ENCODE measurements at places on chromosomes 16 and 17.

GRCh38 chr17:38632334-38632733 is 26.6 kb upstream of the SRCIN1 start:
- DNase-seq = no peak

DNA sequence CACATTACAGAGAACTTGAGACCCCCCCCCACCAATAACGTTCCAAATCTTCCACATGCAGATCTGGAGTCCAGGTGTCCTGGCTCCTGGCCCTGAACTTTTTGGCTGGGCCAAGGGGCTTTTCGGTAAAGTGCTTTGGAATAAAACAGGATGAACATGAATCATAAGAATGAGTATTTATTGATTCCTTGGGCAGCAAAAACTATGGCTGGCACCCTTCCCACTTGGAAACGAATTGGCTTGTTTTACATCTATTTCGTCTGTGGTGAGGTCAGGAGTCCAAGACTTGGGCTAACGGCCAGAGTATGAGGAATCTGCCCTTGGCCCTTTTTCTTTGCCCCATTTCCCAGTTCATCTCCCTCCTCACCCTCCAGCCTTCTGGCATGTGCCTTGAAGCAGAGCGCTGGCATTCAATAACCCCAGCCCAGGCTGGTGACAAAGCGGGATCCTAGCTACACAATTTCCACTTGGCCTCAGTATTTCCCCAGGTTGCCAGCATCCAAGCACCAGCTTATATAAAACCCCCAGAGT is 4.1 kb upstream of the UBTF start:
- DNase-seq = no peak

- no peak for DNase-seq
Measured at GRCh38 chr17:80869481-80870145, 122.0 kb upstream of the CHMP6 start.

DNA sequence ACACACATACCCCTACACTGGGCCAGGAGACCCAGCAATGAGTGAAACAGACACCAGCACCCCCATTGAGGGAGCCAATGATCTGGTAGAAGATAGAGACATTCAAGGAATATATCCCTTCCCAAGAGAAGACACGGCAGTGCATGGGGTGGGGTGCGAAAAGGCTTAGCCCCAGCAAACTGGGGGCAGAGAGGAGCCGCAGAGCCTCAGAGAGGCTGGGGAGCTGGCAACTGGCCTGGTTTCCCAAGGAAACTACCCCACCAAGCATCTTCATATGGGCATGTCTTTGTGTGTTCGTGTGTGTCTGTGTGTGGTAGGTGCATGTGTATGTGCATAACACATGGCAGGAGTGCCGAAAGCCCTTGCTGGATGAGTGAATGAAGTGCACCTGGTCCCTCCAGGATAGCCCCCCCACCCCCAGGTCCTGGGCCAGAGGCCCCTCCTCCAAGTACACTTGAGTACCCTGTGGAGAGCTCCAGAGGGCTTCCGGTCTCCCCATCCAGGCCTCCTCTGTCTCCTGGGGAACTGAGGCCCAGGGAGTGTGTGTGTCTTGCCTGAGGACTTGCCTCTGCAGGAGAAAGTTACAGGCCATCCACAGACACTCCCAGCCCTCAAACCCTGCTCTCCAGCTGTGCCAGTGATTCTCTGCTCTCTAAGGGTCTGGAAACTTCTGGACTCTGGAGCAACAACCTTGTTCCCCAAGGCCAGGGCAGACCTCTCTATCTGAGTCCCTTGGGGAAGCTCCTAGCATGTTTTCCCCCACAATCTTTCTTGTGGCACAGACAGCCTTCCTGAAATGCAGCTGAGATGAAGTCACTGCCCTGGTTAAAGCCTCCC is 15.9 kb downstream of the TBX2 start:
- no peak for DNase-seq

DNA sequence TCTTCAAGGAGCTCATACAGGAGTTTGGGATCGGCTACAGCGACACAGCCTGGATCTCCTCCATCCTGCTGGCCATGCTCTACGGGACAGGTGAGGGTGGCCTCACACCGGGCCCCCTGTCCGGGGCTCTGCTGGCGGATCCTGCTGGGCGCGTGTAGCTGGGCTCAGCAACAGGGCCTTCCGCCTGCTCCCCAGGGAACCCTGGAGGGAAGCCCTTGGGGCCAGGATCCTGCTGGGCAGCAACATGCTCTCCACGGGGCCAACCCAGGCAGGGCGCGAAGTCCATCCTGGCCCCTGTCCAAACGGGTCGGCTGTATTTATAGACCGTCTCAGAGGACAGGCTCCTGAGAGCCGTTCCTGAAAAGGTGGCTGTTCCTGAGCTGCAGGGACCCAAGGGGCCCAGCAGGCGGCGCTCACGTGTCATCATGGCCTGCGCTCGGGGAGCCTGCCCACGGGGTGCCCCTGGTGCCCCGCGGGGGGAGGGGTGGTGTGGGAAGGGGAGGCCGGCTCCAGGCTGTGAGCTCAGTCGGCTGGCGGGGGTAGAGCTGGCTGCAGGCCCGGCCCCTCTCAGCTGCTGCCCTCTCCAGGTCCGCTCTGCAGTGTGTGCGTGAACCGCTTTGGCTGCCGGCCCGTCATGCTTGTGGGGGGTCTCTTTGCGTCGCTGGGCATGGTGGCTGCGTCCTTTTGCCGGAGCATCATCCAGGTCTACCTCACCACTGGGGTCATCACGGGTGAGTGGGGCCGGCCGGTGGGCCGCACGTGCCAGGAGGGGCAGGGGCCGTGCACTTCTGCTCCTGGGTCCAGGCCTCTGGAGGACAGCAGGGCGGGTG is 7.5 kb downstream of the SLC16A3 start:
- DNase-seq = peak; percentile 59

DNA sequence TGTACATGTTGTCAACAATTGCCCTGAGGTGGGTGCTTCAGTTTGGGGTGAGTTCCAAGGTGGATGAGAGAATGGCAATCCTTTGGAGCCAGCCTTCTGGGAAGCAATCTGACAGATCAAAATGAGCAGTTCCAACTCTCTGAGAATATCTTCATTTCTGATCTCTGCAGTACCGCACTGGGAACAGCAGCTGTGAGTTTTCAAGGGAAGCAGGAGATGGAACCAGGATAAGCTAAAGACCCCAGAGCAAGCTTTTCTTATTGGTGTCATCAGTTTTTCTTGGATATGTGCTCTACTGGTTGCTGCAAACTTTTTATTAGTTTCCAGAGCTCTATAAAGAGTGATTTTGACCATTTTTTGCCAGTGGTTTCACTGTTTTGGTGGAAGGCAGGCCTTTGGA is 94.7 kb downstream of the KCNJ12 start:
- no peak for DNase-seq

GRCh38 chr16:85634747-85635544 is 21.8 kb downstream of the GSE1 start:
- no peak for DNase-seq

DNA sequence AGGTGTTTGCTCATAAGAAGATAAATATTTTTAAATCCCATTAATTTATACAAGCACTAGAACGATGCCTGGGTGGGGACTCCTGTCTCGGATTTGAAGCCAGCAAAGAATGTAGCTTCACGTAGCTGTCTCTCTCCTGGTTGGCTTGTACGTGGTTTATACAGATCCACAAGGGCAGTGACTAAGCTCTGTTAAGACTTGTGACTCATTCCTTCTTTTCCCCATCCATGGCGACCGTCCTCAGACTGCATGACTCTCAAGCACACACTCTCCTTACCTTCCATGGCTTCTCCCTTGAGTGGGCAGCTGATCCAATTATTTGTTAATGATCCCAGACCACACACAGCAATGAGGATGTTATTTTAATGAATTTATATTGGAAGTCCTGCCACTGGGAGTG is 679.7 kb upstream of the SOX9 start:
- DNase-seq = no peak

DNA sequence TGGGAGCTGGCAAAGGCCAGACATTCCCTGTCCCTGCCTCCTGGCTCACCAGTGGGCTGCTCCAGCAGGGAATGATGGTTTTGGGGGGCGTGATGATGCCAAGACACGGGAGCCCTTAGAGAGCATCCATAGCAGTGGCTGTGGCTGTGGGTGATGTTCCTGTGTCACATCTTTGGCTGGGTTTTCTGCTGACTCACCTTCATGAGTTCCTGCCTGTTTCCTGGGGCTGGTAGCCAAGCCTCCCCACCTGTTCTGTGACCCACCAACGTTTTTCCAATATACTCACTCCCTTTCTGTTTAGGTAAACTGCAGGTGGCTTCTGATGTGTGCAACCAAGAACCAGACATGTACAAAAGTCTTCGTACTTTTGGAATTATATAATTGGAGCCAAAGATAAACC is 16.5 kb upstream of the NF1 start:
- no peak for DNase-seq

DNA sequence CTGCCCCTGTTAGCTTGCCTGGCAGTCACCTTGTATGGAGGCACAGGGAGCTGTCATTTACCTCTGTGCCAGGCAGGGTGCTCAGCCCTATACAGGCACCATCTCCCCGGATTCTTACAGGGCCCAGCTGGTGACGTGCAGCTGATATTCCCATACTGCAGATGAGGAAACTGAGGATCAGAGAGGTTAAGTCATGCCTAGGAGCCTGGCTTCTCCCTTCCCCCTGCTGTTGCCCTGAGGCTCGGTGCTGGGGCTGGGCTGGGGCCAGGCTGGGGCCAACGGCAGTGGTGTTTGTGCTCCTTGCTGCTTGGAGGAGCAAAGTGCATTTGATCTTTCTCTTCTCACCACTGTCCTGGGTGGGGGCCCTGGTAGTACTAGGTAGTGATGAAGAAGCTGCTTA is 54.7 kb upstream of the IL34 start:
- no peak for DNase-seq

GRCh38 chr16:85555719-85556455 is 57.2 kb upstream of the GSE1 start:
- peak; percentile 18 for DNase-seq

- DNase-seq = no peak
Measured at GRCh38 chr17:78724544-78724943, 57.5 kb downstream of the CYTH1 start.

GRCh38 chr16:75083813-75084212 is 32.8 kb downstream of the LDHD start:
- no peak for DNase-seq

- no peak for DNase-seq
Measured at GRCh38 chr17:76911299-76912017, 43.3 kb downstream of the MGAT5B start.

- DNase-seq = no peak
Measured at GRCh38 chr17:80367503-80367902, 47.5 kb upstream of the ENDOV start.

DNA sequence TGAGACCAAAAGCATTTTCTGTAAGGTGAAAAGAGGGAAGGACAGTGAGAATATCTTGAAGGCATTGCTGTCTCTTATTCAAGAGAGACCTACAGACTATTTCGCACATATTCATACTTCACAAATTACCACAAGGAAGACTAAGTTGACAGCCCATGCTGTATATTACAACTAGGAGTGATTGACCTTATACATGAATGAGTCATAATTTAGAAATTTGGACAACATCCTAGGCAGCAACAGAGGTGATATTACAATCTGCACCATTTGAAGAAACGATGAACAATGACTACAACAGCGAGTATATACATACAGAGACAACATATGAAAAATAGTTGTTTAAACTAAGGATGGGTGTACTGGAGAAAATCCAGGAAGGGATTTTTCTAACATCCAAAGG is 971.7 kb downstream of the CDH11 start:
- DNase-seq = no peak

DNA sequence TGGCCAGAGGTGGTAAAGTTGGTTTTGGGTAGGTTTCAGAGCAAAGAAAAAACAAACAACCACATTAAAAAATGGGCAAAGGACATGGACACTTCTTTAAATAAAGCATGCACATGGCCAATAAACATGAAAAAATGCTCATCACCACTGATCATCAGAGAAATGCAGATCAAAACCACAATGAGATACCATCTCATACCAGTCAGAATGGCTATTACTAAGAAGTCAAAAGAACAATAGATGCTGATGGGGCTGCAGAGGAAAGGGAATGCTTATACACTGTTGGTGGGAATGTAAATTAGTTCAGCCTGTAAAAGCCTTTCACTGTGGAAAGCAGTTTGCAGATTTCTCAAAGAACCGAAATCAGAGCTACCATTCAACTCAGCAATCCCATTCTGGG is 598.4 kb upstream of the SOX9 start:
- no peak for DNase-seq

- DNase-seq = no peak
Measured at GRCh38 chr16:57137043-57137442, 44.7 kb downstream of the CPNE2 start.

GRCh38 chr17:66088173-66088572 is 103.8 kb downstream of the CEP112 start:
- DNase-seq = no peak

- DNase-seq = no peak
Measured at GRCh38 chr16:17784073-17784472, 313.3 kb upstream of the XYLT1 start.

DNA sequence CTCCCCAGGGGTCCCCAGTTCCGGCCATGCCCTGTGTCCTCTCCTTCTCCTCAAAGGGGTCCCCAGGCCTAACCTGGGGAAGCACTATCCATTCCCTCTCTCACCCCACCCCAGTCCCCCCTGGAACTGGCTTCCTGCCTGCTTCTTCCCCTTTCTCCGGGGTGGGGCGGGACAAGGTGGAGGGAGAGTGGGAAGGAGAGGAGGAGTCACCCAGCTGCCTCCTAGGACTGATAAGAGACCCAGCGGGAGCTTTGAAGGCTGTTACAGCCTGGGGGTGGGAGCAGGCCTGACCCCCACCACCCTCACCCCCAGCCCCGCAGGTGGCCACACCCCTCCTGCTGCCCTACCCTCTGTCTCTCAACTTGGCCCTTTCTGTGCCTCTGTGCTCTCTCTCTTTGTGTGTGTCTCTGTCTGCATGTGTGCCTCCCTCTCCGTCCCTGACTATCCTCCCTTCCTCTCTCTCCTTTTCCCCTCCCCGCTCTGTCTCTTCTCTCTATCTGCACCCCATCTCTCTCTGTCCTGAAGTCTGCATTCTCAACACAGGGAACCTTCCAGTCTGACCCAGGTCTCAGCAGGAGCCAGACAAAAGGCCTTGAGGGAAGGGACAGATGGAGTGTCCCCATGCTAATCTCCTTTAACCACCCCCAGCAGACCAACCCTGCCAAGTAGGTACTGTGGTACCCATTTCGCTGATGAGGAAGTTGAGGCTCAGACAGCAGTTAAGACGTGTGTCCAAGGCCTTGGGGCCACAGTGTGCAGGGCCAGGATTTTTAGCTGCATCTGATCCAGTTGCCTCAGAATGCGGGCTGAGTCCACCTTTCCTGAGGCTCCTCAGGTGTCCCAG is 66.1 kb downstream of the RAB11FIP4 start:
- no peak for DNase-seq

DNA sequence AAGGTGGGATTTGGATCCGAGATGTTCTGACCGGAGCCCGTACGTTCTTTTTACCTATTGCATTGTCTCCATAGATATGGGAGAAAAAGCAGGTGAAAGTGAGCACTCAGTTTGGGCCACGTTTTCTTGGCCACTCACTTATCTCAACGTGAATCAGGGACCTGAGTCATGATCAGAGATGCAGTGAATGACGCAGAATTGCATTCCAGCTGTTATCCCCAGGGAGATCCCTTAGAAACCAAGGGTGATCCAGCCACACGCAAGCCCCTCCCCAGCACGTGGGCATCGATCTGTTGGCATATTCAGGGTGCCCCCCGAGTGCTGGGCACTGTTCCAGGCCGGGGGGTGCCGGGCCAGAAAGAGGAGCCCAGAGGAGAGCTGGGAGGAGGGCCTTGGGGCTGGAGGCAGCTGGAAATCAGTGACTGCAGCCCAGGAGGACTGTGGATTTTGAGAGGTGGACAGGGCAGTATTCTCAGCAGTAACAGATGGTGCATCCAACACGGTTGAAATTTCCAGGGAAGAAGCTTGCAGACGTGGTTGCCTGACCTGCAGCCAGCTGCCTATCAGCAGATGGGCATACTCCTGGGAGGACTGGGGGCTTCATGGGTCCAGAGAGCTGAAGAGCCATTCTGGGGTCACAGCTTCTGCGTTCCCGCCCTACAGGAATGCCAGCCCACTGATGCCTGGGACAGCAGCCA is 87.2 kb upstream of the CACNG5 start:
- DNase-seq = no peak
